LHCN-M2 (cell line): ENCODE measurements at places on chromosomes 2 and 18. TPM values are rescaled to one million over a fixed set of nuclear protein-coding genes. Genes with fewer than 3 reads are reported as not detected.

GRCh38 chr2:69272803-69273471 is 114.1 kb downstream of the GFPT1 start:
- no peak for DNase-seq

DNA sequence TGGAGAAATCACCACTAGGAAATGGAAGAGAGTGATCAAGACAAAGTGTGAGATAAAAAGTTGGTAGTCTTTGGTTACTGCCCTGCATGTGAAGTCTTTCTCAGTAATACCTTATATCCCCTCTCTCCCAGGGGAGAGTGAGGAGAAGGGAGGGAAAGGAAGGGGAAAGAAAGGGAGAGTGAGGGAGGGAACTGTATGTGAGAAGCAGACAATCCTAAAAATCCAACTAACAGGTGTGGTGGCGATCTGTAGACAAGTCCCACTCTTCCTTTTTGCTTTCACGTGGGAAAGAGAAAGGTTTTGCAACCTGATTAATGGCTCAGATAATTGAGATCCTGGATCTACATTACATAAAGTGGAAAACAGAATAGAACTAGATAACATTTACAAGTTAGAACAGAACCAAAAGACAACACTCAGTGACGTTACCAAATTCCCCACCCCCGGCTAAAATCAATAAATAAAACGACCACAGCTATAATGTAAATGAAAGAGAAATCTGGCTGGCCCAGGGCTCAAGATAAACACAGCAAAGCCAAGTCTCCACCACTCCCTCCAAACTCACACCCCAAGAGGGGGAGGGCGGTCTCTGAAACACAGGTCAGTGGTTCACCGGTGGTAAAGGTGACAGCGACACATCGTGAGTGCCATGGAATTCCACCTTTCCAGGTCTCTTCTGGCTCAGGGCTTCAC is 10.0 kb upstream of the APCDD1 start:
- no peak for DNase-seq

DNA sequence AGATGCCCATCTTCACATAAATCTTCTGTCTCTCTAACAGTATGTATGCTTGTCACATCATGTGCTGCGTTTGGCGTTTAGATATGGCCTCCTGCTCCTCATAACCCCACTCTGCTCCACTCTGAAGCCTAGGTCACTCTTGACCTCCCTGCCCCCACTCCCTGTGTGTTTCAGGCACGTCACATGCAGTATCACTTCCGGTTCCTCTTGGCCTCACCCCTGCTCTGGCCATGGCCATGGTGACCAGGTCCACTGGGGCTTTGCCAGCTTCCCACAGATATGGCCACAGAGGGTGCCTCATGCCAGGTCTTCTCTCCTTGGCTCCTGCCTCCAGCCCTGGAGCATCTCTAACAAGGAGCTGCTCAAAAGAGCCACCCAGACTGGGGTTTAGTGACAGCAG is 160.0 kb downstream of the RNF152 start:
- no peak for DNase-seq

DNA sequence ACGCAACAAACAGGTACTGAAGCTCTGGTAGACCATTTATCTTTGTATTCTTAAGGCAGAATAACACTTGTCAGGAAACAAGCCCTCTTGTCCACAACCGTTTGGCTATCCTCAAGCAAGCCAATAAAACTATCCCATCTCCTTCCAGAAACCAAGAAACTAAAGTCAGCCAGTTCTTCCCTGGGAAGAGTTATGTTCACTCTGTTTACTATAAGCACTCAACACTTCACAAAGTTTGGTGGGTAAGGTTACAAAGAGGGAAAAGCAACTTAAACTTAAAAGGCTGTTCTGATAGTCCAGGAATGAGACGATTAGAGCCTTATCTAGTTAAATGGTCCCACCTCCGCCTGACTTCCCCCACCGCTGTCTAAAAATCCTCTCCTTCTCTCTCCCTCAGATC is 25.6 kb downstream of the LRP2 start:
- no peak for DNase-seq

DNA sequence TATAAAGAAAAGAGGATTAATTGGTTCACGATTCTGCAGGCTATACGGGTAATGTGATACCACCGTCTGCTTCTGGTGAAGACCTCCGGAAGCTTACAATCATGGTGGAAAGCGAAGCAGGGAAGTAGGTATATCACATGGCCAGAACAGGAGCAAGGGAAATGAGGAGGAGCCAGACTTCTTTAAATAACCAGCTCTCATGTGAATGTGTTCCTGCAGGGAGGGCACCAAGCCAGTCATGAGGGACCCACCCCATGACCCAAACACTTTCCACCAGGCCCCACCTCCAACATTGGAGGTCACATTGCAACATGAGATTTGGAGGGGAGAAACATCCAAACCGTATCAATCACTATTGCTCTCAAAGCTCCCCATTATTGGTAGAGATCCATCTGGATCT is 61.8 kb downstream of the EFEMP1 start:
- no peak for DNase-seq

The CYP27A1 gene
- 6.1 TPM in 2 replicates for total RNA-seq

The ANKRD30BL gene
- not detected in 2 replicates for total RNA-seq

DNA sequence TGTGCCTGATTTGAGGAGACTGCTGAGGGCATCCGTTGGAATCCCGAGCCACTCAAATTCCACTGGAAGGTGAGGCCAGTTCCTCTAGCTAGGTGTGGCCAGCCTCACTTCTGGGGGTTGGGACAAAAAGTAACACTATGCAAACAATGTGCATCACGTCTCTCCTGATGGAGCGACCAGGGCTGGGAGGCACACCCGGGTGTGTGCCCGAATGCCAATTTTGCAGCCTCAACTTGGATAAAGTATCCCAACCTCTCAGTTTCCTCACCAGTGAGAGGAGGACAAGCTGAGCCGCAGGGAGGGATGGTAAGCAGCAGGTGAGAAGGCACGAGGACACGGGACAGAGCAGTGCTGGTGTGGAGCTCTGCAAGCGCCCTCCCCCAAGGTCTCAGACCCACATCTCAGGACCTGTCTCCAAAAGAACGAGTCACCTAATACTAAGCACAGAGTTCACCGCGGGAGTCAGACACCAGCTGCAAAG is 218.3 kb downstream of the HAUS1 start:
- no peak for DNase-seq

The FSIP2 gene
- total RNA-seq, result 0.13 and 0.17 TPM in 2 replicates

- no peak for DNase-seq
Measured at GRCh38 chr18:44374966-44375365, 305.7 kb upstream of the SETBP1 start.

- DNase-seq, result no peak
Measured at GRCh38 chr2:40416486-40416885, 35.4 kb downstream of the SLC8A1 start.

The SOCS6 gene
- total RNA-seq, result 20.8 and 21.9 TPM in 2 replicates

The TXNDC2 gene
- total RNA-seq, result 0.32 and 0.63 TPM in 2 replicates

The IL1R2 gene
- 0.26 TPM in 1 of 2 replicates, not detected in the other for total RNA-seq

GRCh38 chr2:16071039-16071864 is 130.9 kb downstream of the MYCN start:
- no peak for DNase-seq

- no peak for DNase-seq
Measured at GRCh38 chr2:231228974-231229529, 30.6 kb downstream of the ARMC9 start.

GRCh38 chr2:200267350-200267749 is 39.1 kb upstream of the SPATS2L start:
- DNase-seq, result no peak

- DNase-seq, result peak; percentile 41
Measured at GRCh38 chr2:105576440-105577241, 168.1 kb upstream of the NCK2 start.

GRCh38 chr2:23492921-23493320 is 107.9 kb downstream of the KLHL29 start:
- no peak for DNase-seq

The POTEF gene
- not detected in 2 replicates for total RNA-seq

The MOGAT1 gene
- total RNA-seq, result not detected in 2 replicates

DNA sequence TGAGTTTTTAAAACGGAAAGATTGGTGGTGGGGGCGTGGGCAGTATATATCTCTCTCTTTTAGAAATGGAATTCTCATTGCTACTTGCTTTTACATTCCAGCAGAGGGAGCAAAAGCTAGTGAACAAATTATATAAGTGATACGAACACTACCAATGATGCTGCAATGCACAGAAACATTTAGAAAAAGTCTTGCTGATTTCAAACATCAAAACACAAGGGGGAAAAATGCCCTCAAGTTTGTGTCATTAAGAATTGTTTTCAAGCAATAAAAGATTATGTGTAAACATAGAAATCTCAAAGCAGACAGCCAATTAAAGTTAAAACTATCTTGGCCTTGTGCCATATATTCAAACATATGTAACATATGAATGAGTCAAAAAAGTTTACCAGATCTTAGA is 296.3 kb upstream of the KCNJ3 start:
- peak; percentile 31 for DNase-seq

- no peak for DNase-seq
Measured at GRCh38 chr18:11669271-11669947, 19.7 kb upstream of the GNAL start.

DNA sequence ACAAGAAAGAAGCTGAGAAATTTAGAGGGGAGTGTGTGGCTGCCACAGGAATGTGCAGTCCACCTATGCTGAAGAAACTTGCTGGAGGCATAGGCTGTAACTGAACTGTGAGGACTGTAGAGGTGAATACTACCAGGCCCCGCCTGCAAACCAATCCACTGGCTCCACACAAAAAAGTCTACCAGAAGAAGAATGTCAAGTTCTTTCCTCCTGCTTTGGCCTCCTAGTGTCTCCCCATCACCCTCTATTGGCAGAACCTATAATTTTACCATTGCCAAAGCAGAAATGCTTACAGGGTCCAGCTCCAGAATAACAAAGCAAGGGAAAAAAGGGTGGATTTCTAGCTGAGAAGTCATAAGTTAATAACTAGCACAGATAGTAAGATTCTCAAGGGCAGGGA is 5.9 kb upstream of the ATP5MC3 start:
- DNase-seq, result peak; percentile 42

GRCh38 chr2:74975016-74975415 is 16.6 kb downstream of the POLE4 start:
- peak; percentile 14 for DNase-seq

GRCh38 chr18:8106603-8107002 is 502.6 kb upstream of the RAB12 start:
- DNase-seq, result no peak

DNA sequence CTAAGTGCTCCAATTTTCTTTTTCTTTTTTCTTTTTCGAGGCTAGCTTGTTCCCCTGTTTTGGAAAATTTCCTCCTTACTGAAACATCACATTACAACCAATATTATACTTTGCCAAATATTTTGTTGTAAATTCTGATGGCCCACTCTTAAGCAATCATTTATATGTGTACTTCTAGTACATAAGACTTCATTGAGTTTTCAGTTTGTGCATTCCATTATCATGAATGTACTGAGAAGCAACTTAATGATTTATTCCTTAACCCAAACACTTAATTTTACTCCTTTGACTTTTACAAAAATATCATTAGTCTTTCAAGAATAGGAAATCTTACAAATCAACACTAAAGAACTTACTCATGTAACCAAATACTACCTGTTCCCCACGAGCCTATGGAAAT is 242.4 kb downstream of the ARHGAP15 start:
- no peak for DNase-seq

DNA sequence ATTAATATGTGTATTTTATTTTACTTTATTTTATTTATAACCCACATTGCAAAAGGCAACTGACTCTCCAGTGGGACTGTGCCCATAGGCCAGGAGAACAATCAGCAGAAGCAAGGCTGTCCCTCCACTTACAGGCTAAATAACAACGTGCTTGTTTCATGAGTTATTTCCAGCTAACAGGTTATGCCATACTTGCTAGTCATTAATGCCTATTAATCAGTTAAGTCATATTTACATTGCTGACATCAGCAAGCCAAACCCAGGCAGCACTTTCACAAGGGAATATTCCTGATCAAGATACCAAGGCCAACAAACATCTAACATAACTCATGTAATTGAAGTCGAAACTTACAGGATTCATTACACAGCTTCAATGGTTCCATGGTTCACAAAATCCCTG is 92.1 kb downstream of the EN1 start:
- DNase-seq, result no peak

DNA sequence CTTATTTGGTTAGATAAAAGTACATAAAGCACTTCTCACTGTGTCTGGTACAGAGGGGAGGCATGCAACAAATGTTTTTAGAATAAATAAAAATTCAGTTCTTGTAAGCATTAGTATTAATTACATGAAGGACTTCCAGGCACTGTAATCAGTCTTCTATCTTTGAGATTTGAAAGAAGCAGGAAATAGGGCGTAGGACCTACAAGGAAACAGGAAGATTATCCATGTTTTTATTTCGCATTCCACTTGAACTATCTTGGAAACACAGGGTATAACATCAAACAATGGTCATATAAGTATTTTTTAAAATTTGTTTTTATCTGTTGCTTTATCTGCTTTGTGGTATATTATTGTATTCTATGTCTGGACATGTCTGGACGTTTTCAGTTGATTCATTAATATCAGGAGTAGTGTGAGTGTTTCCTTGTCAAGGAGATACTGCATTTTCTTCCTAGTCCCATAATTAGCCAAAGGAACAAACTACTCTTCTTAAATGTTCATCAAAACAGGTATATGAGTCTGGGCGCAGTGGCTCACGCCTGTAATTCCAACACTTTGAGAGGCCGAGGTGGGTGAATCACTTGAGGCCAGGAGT is 32.5 kb downstream of the BMPR2 start:
- DNase-seq, result no peak

The ZDBF2 gene
- 11.5 and 12.1 TPM in 2 replicates for total RNA-seq

- DNase-seq, result peak; percentile 40
Measured at GRCh38 chr2:210199186-210199765, 26.0 kb downstream of the ACADL start.

DNA sequence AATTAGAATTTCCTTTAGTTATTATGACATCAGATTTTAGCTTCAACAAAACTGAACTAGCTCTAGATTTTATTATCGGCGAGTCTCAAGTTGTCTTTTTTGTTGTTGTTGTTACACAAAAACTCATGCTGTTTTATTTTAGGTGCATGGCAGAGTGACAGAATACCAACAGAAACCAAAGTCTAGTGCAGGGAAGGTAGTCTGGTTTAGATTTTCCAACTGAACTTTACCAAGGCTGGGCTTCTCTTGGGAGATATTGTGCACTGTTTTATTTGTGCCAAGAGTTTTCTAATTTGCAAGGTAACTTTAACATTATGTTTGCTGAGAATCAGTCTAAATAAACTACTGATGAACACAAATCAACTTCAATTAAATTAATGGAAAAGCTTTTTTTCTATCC is 43.6 kb upstream of the RASGRP3 start:
- DNase-seq, result no peak
